CD14-positive monocyte (primary cell): ENCODE measurements at places on chromosomes 5 and 9. TPM values are rescaled to one million over a fixed set of nuclear protein-coding genes. Genes with fewer than 3 reads are reported as not detected.

DNA sequence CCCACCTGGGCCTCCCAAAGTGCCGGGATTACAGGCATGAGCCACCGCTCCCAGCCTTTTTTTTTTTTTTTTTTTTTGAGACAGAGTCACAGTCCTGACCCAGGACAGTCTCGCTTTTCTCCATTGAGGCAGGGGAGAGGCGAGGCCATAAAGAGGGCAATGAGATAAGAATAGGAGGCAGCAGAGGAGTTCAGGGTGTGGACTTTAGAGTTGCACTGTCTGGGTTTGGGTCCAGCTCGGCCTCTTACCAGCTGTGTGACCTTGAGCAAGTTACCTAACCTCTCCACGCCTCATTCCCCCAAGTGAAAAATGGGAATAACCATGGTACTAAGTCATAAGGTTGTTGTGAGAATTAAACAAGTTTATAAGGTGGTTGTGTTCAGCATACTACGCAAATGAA is 24.6 kb upstream of the ANKH start:
- no peaks in the 10 kb centered on the region for H3K36me3 ChIP-seq
- H3K27ac ChIP-seq: no peak overlapping the region
- H3K4me3 ChIP-seq: no peak overlapping the region
- DNase-seq: no peak
- no peaks in the 10 kb centered on the region for H3K27me3 ChIP-seq

DNA sequence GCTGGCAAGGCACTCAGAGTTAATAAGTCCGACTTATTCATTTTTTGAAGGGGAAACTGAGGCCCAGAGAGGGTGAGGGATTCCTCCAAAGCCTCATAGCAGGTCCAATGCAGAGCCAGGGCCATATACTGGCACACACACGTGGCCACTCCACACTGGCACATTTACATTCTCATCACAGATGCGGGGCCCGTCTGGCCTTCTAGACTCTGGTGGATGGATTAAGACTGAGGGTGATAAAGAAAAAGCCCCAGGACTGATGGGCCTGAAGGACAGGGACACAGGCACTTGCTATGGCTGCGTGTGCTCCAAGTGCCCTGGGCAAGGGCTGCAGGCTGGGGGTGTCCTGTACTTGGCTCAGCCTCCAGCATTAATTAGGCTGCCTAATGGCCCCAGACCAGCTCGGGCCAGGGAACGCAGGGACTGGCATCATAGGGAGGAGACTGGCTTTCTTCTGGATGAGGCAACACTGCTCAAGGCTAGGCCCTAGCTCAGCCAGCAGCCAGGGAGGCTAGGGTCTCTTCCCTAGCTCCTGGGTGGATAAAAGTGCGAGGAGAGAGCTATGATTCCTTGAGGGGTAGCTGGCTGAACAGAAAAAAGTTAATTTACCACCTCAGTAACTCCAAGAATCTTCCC is 28.5 kb upstream of the CSF1R start:
- H3K27ac ChIP-seq: no peak overlapping the region
- H3K36me3 ChIP-seq: no peaks in the 10 kb centered on the region
- no peak overlapping the region for H3K4me3 ChIP-seq
- no peaks in the 10 kb centered on the region for H3K27me3 ChIP-seq
- no peak for DNase-seq
- peaks cover 14% of the 10 kb centered on the region for H3K4me1 ChIP-seq

DNA sequence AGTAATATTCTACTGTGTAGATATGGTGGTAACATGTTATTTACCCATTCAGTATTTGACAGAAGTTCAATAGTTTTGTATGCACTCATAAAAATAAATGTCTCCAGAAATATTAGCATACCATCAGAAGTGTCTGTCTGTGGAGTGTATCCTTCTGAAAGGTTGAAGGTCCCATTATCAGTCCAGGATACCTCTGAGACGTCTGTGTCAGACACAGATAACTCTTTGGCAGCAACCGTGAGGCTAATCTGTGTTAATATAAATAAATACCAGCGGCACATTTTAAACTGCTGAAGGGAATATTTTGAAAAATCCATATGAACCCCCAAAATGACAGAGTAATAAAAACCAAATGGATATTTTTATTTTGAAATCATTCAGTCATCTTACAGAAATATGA is 11.9 kb upstream of the ZNF622 start:
- H3K27ac ChIP-seq: no peak overlapping the region
- no peaks in the 10 kb centered on the region for H3K27me3 ChIP-seq
- H3K4me3 ChIP-seq: no peak overlapping the region
- no peak for DNase-seq
- H3K4me1 ChIP-seq: no peaks in the 10 kb centered on the region
- H3K36me3 ChIP-seq: no peaks in the 10 kb centered on the region

The SLC2A6 gene
- 60.4 TPM for polyA plus RNA-seq

GRCh38 chr5:149268928-149269557 is 2.6 kb upstream of the AFAP1L1 start:
- no peak overlapping the region for H3K4me3 ChIP-seq
- no peak overlapping the region for H3K27ac ChIP-seq
- peaks cover 27% of the 10 kb centered on the region for H3K27me3 ChIP-seq
- DNase-seq: peak; percentile 62
- peaks cover 12% of the 10 kb centered on the region for H3K4me1 ChIP-seq

DNA sequence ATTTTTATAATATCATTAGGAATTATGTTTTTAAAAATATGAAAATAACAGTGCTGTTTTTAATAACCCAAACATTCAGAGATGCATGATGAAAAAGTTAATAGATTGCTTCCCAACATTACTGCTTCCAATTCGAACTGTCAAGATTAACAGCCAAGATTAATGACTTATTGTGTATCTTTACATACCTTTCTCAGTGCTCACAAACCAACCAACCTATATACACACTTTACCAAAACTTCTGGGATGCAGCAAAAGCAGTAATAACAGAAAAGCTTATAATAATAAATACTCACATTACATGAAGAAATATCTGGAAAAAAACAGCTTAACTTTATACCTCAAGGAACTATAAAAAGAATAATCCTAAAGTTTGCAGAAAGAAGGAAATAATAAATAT is 82.1 kb downstream of the TMEM232 start:
- no peaks in the 10 kb centered on the region for H3K4me1 ChIP-seq
- no peaks in the 10 kb centered on the region for H3K36me3 ChIP-seq
- no peak overlapping the region for H3K27ac ChIP-seq

DNA sequence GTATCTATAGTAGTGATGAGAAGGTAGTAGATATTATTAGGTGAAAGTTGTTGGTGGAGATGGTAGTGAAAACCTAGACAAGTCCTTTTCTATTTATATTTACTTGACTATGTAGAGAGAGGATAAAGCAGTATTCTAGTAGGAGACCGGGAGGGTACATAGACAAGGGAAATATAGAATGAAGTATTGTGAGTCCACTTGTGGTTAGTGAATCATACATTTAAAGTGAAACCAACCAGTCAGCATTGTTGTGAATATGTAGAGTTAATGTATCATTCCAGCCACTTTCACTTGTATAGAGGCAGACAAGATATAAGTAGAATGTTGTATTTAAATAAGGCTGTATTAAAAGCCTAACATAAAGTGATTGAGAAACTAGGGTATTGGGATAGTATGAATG is 1711.3 kb upstream of the ACO1 start:
- no peaks in the 10 kb centered on the region for H3K4me1 ChIP-seq
- H3K36me3 ChIP-seq: no peaks in the 10 kb centered on the region
- H3K27me3 ChIP-seq: no peaks in the 10 kb centered on the region
- no peak overlapping the region for H3K27ac ChIP-seq

The UBTD2 gene
- 3.2 TPM for polyA plus RNA-seq

- H3K36me3 ChIP-seq: no peaks in the 10 kb centered on the region
- H3K27me3 ChIP-seq: no peaks in the 10 kb centered on the region
- DNase-seq: no peak
- H3K27ac ChIP-seq: no peak overlapping the region
- H3K4me1 ChIP-seq: peaks cover 7% of the 10 kb centered on the region
Measured at GRCh38 chr9:96067600-96067999, 192.1 kb downstream of the ERCC6L2 start.

DNA sequence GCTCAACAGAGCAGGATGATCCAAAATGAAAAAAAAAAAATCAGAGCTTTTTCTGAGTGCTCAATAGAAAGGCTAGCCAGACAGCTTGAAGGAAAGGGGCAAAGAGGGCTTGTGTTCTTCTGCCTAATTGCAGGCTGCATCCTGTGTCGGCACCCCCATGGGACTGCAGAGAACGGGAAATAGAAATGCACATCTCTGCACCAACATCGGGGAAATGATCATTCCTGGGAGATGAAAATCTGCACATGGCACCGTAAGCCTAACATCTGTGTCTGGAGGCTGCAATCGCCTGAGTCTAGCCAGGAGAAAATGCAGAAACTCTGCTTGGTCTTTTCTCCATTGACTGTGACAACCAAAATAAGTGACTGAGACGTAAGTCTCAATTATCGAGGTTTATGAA is 243.9 kb downstream of the ICE1 start:
- no peak overlapping the region for H3K4me3 ChIP-seq
- H3K4me1 ChIP-seq: no peaks in the 10 kb centered on the region
- no peaks in the 10 kb centered on the region for H3K27me3 ChIP-seq
- no peak overlapping the region for H3K27ac ChIP-seq
- no peaks in the 10 kb centered on the region for H3K36me3 ChIP-seq

The PCSK5 gene
- polyA plus RNA-seq: 7.1 TPM

GRCh38 chr5:127400946-127401670 is 110.5 kb downstream of the MEGF10 start:
- no peak overlapping the region for H3K27ac ChIP-seq
- no peaks in the 10 kb centered on the region for H3K36me3 ChIP-seq
- no peaks in the 10 kb centered on the region for H3K4me1 ChIP-seq
- H3K4me3 ChIP-seq: no peak overlapping the region

The PCDHA10 gene
- polyA plus RNA-seq: not detected

- no peaks in the 10 kb centered on the region for H3K27me3 ChIP-seq
- no peaks in the 10 kb centered on the region for H3K36me3 ChIP-seq
- DNase-seq: no peak
- H3K4me3 ChIP-seq: no peak overlapping the region
- H3K27ac ChIP-seq: no peak overlapping the region
- peaks cover 14% of the 10 kb centered on the region for H3K4me1 ChIP-seq
Measured at GRCh38 chr9:127292415-127292814, 27.8 kb downstream of the GARNL3 start.

DNA sequence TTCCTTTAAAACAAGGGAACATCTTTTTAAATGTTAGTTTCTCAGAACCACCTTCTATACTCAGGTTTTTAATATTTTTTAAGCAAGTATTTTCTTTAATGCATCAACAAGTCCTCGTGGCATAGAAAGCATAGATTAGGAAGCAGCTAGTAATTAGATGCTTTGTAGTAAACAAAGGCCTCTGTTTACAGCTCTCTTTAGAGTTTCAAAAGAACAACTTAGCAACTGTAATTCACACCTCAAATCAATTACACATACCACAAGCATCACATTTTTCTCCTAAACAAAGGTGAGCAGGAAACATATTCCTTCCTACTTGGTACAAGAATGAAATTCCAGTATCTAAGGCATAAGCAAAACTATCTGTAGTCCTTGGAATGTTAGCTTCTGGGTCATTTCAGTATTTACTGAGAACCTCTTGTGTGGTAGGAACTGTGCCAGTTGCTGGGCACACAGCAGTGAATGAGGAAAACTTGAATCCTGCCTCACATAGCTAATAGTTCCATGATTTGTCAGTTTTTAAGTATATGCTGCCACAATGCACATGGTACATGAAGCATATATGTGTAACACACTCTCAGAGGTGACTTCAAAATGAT is 249.1 kb downstream of the CEMIP2 start:
- H3K27ac ChIP-seq: no peak overlapping the region
- no peak overlapping the region for H3K4me3 ChIP-seq

GRCh38 chr9:115593587-115594091 is 475.7 kb upstream of the TNC start:
- H3K27ac ChIP-seq: no peak overlapping the region
- no peak overlapping the region for H3K4me3 ChIP-seq
- DNase-seq: no peak

The PLAC8L1 gene
- polyA plus RNA-seq: not detected

- H3K4me1 ChIP-seq: peaks cover 50% of the 10 kb centered on the region
- H3K4me3 ChIP-seq: no peak overlapping the region
- H3K27me3 ChIP-seq: no peaks in the 10 kb centered on the region
- H3K36me3 ChIP-seq: no peaks in the 10 kb centered on the region
Measured at GRCh38 chr9:69180200-69180599, 6.1 kb downstream of the TJP2 start.

- H3K27ac ChIP-seq: no peak overlapping the region
- no peaks in the 10 kb centered on the region for H3K4me1 ChIP-seq
- no peaks in the 10 kb centered on the region for H3K36me3 ChIP-seq
- H3K27me3 ChIP-seq: no peaks in the 10 kb centered on the region
- DNase-seq: no peak
Measured at GRCh38 chr5:157772127-157772526, 28.6 kb downstream of the LSM11 start.

- peaks cover 90% of the 10 kb centered on the region for H3K36me3 ChIP-seq
- no peak overlapping the region for H3K4me3 ChIP-seq
- H3K27me3 ChIP-seq: no peaks in the 10 kb centered on the region
Measured at GRCh38 chr9:357560-357959, 142.9 kb downstream of the DOCK8 start.

- H3K27me3 ChIP-seq: no peaks in the 10 kb centered on the region
- H3K36me3 ChIP-seq: no peaks in the 10 kb centered on the region
- no peak for DNase-seq
- peak overlapping the region; percentile 16 for H3K4me3 ChIP-seq
Measured at GRCh38 chr5:104859437-104859836, 1296.8 kb upstream of the NUDT12 start.

- H3K27ac ChIP-seq: no peak overlapping the region
- no peak for DNase-seq
- H3K36me3 ChIP-seq: no peaks in the 10 kb centered on the region
- no peaks in the 10 kb centered on the region for H3K4me1 ChIP-seq
- no peaks in the 10 kb centered on the region for H3K27me3 ChIP-seq
Measured at GRCh38 chr9:71624728-71625127, 143.6 kb downstream of the CEMIP2 start.

GRCh38 chr5:154384480-154385235 is 61.1 kb upstream of the SAP30L start:
- H3K4me3 ChIP-seq: peak overlapping the region; percentile 17
- no peak overlapping the region for H3K27ac ChIP-seq
- H3K4me1 ChIP-seq: no peaks in the 10 kb centered on the region
- peaks cover 71% of the 10 kb centered on the region for H3K36me3 ChIP-seq
- no peak for DNase-seq

The IFNE gene
- not detected in 2 replicates for polyA plus RNA-seq
